ENCODE measurements at places on chromosomes 1 and 21.

DNA sequence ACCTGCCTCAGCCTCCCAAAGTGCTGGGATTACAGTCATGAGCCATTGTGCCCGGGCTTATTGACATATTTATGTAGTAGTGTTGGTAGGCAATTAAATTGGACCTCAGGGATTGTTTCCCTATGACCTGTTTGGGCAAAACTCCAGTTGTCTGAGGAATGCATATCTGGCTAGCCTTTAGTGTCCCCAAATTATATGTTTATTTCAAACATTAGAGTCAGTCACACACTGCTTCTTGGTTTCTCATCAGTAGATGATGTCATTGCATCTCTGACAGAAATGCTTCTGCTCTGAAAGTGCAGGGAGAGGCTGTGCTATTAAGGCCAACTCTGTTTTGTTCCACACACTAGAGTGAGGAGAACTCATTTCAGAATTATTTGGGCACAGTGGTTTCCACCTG is 12.5 kb downstream of the PIP5K1A start:
- no peak for DNase-seq

DNA sequence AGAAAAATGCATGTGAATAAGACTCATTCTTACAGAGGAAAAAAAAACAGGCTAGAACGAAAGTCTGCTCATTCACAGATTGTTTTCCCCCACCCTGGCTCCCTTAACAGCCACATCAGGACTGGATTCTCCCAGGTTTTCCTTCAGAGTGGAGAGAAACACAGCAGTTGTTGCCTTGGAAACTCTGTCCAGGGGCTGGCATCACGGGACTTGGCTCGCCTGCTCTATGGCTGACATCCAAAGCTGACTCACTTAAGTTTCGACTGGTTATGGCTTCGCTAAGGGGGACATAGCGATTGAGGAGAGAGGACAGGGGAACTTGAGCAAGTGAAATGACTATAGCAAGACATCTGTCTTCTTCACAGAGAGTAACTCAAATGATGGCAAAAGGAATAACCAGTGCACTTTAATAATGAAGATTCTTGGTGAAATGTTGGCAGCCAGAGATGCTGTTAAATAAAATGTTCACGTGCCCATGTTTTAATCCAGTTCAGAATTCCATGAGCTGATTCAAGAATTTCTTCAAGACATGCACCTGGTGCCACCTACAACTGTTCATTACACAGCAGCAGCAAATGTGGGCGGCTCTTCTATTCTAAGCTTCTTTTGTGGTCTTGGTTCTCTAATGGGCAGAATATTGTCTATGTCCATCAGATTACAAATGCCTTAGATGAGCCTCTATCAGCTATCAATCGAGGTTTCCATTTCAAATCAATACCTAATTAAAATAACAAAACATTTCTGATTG is 21.8 kb downstream of the MIS18A start:
- peak; percentile 96 for DNase-seq

GRCh38 chr1:220893701-220894024 is 14.4 kb downstream of the HLX start:
- DNase-seq = no peak

DNA sequence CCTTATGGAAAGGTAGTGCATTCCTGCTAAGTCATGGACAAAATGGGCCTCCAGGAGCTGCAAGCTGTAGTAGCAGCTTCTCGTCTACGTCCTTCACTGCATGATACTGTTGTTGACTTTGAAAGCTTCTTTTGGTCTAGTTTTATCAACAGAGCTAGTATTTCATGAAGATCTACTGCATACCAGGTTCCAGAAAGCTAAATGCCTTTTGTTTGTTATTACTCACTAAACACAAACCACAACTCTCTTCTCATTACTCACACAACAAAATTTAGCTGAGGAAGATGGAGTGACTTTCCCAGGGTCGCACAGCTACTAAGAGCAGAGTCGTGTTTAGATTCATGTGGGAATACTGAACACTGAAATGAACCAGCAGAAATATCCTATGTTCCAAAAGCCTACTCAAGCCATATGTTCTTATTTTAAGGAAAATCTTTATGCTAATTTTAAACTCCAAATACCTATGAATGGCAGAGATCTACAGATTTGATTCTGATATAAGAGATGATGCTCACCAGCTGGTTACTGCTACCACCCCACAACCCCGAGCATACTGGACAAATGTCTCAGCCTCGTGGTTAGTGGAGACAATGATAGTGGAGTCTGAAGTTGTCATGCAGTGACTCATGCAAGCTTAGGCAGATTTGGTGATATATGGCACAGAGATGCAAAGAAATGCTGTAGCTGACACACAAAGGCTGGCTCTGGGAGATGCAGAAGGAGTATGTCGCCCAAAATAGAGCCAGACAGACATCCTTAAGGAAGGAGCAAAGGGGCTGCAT is 20.6 kb downstream of the PGBD2 start:
- DNase-seq = peak; percentile 38

GRCh38 chr1:236228411-236228810 is 53.3 kb downstream of the ERO1B start:
- no peak for DNase-seq

GRCh38 chr1:209443361-209443931 is 140.1 kb upstream of the CAMK1G start:
- DNase-seq = no peak

DNA sequence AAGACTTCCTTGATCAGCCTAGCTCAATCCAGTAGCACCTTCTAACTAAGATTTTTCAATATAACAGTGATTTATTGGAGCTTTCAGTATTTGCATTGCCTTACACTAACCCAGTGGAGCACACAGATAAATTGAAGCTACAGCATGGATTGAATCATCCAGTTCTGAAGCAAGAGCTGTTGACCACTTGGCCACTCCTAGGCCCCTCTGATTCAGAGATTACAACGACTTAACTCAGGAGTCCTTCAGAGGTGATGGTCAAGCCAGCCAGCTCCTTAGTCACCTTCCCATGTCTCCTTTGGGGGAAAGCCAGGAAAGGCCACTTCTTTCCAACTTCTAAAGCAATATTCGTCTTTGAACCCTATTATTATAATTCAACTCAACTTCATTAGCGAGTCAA is 151.8 kb downstream of the TENT5C start:
- DNase-seq = peak; percentile 19

- DNase-seq = no peak
Measured at GRCh38 chr1:168786476-168787330, 57.7 kb upstream of the DPT start.

GRCh38 chr1:191350938-191351337 is 807.3 kb upstream of the RGS18 start:
- no peak for DNase-seq

DNA sequence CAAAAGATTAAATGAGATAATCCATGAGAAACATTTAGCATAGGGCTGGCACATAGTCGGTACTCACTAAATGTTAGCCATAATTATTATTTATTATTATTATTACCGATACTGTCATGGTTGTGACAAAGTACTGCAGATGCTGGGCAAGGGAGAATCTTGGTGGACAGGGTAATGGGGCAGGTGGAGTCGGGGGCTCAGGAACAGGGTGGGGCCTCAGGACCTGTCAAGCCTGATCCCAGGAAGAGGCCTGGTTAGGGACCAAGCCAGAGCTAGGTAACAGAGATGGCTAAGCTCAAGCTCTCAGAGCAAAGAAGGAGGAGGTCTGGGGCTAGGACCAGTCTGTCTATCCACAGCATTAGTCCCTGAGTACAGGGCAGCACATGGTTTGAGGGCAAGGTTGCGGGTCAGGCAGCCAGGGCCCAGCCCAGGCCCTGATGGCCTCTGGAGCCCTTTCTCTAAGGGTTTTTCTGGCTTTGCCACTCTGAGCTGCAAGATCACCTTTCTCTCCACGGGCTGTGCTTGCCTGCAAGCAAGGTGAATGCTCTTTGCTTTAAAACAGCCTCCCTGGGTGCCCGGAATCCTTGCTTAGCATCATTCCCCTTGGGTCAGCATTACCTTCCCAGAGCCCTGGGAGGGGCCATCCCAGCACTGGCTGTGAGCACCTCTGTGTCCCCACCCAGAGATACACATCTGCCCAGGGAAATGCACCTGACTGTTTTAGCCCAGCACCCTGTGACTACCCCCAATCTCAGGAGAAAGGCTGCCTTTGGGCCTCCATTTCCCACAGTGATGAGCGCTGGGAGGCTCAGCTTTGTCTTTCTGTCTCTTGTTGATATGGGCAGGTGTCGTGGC is 572.0 kb downstream of the PTPRU start:
- DNase-seq = no peak

GRCh38 chr1:31111290-31111951 is 45.9 kb upstream of the PUM1 start:
- peak; percentile 89 for DNase-seq

DNA sequence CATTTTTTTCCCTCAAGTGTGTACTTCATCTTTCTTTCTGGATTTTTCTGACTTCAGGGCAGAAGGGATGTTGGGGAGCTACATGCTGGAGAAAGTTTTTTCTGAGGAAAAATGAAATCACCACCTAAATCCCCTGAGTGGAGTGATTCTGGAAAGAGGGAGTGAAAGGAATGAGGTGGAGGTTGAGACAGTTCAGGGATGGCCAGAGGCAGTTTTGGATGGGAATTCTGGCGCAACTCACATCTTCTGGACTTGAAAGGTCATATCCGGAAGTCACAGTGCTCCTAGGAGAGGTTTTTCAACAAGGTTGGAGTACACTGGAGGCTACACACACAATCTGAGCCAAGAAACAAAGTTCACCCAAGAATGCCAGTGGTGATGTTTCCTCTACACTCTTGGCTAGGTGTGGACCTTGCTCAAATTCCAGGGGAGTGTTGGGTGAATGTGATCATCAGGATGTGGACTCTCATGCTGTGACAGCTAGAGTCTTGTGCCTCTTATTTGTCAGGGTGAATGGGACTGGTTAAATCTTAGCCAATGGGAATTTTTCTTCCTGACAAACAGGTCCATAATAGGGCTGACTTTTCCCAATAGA is 161.5 kb downstream of the HLX start:
- no peak for DNase-seq

- DNase-seq = peak; percentile 12
Measured at GRCh38 chr1:228884615-228885566, 149.6 kb downstream of the RHOU start.

DNA sequence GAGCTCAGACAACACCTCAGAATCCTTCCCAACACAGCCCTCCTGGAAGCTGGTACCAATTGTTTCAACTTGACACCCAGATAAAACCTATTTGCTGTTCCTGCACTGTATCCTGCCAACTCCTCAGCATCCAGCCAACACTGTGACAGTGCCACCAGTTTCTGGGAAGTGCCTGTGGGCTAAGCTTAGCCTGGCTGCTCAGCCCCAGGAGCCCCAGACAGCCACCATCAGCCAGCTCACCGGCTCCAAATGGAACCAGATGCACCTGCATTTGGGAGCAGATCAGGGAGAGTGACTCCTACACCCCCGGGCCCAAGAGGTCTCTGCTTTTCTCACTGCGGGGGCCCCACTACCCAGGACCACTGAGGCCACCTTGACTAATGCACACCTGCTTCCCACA is 24.9 kb downstream of the KCNN3 start:
- no peak for DNase-seq

DNA sequence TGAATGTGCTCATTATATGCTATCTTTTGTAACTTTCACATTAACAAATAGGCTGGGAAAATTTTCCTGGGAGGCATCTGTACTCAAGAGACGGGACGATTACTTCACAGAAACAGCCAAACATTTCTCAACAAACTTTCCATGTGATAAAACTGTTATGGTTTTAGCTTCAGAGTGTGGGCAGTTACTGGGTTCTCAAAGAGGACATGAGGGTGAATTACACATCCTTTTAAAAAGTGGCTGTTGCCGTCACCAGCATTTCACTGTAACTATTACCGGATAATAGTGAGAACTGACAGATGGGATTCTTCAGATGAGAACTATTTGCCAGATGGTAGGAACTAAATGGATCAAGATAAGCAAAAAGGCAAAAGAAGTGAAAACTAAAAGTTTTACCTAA is 109.1 kb downstream of the APP start:
- DNase-seq = peak; percentile 88

GRCh38 chr1:63617450-63617849 is 24.2 kb downstream of the PGM1 start:
- no peak for DNase-seq

- DNase-seq = peak; percentile 60
Measured at GRCh38 chr1:38064197-38064903, 17.8 kb upstream of the POU3F1 start.

DNA sequence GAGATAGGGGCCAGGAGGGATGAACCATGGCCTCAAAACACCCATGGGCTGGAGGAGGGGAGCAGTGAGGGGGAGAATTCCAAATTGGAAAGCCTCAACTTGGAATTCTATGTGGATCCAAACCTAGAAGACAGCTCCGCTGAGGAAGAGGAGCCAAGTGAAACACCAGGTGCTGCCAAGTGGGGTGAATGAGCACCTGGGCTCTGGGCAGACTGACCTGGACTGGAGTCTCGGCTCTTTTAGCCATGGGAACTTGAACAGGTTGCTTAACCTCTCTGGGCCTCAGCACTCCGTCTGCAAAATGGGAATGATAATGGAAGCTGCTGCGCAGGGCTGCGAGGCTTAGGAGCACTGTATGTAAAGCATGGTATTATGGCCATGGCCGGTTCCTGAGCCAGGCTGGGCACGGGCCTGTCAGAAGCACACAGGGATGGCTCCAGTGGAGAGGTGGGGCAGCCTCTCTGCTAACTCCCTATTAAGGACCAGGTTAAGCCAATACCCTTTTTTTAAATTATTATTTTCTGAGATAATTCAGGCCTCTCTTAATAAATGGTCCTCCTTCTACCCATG is 81.5 kb downstream of the SYT2 start:
- DNase-seq = no peak

- DNase-seq = no peak
Measured at GRCh38 chr1:60052601-60053000, 21.0 kb downstream of the C1orf87 start.

DNA sequence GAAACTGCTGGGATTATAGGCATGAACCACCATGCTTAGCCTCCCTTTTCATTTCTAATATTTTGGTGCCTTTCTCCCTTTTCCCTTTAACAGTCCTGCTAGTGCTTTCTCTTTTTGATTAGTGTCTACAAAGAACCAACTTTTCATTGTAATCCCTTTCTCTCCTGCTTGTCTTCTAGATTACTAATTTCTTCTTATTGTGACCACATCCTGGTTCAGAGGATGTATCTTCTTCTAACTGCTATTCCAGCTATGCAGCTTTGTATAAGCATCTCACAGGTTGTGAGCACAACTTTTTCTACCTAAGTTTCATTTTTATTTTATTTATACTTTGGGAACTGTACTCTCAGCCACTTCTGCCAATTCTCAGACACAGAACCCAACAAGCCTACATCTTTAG is 14.7 kb downstream of the ZNF648 start:
- DNase-seq = no peak

DNA sequence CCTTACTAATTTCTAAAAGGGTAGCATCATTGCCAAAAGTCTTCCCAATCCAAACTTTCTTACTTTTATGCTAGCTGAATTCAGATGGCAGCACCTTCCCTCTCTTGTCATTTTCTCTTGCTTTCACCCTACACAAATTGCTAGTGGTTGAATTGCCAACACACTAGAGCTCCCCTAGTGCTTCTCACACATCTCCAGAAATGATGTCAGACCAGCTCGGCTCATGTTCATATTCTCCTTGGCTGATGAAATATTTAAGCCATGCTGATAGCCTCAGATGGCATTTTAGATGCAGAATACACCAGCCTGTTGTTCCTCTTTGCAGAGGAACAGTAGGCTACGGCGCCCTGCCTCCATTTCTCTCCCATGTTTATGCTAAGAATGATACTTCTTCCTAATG is 256.9 kb downstream of the PTBP2 start:
- no peak for DNase-seq

- DNase-seq = peak; percentile 74
Measured at GRCh38 chr1:100528871-100529270, 9.1 kb upstream of the GPR88 start.

GRCh38 chr1:48082271-48082962 is 85.2 kb upstream of the TRABD2B start:
- DNase-seq = no peak
